Frontal cortex (tissue), 4 donors: ENCODE measurements at places on chromosomes 11 and 22.
A peak's percentile ranks its signal among the peaks of the same experiment; 100 is the strongest.

DNA sequence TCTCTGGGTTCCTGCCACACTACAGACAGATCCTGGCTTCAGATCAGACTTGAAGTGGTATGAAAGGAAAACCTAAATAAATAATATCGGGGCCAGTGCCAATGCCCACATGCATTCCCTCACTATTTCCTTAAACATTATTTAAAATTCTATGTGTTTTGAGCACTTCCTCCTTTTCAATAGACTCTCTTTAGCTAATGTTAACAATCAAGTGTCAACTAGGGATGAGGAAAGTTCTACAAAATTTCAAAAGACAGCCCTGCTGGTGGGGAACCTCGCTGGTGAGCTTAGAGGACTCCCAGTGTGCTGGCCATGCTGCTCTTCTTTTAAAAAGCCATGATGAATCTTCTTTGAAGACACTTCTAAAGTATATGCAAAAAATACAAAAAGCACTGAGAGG is 87.5 kb downstream of the ENTHD1 start:
- DNase-seq = no peak

DNA sequence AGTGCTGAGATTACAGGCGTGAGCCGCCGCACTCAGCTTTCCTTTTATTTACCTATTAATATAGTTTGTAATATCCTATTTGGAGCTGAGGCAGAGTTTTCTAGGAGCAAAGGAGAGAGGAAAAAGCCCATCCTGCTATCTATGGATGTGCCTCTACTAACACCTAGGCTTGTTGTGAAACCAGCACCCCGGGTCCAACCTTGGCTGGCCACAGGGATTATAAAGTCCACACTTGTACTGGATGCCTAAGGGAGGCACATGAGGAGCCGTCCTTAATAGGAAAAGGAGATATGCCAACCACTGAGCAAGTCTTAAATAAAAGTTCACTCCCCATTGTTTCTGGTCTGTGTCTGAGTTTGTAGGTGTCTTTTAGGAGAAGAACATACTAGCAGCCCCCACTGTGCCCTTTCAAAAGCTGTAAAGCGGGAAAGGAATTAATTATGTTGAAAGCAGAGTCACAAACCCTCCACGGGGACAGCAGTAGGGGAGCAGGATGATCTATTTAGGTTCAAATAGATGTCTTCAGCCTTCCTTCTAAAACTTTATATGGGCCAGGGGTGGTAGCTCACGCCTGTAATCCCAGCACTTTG is 29.3 kb downstream of the RRP7A start:
- no peak for DNase-seq

GRCh38 chr22:20807315-20807752 is 33.4 kb downstream of the SERPIND1 start:
- no peak for DNase-seq

DNA sequence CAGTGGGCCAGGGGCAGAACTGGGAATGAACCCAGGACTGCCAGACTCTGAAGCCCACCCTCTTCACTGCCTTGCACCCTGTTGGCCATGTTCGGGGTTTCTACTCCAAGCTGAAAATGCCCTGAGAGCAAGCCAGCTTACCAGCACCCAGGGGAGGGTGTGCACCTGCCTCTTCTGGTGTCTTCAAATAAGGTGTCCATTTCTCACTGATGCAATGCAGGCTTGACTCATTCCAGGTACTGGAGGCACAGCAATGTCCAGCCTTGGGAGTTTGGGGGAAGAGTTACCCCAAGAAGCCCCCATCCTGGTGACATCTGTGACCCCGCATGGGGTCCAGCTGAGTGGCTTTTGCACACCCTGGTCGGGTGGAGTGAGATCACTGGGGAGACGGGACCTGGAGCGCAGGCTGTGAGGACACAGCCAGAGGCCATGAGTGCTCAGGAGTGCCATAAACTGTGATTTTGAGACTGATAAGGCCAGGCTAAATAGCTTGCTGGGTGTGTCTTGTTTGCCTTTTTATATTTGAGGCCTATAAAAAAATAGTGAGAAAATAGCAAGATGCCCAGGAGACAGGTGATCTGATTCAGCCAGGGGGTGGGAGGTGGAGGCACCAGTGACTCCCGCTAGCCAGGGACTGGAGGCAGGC is 4.6 kb upstream of the CERK start:
- DNase-seq = no peak

- DNase-seq = no peak
Observed at GRCh38 chr22:41030891-41031290, 61.5 kb upstream of the EP300 start.

DNA sequence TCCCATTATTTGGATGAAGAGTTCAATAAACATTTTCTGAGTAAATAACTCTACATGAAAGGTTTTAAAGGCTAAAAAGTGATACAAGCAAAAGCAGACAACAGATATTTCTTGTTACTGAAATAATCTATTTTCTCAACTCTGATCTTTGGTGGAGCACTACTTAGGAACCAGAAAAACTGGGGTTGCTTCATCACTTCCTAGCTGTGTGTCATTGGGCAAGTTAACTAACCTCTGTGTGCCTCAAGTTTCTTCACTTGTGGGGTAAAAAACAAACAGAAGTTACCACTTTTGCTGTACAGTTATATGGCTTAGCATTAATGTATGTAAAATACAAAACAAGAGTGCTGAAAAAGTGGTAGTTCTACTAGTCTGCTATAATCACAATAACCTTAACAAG is 5.6 kb downstream of the MAPK1 start:
- DNase-seq = no peak

- no peak for DNase-seq
Observed at GRCh38 chr11:12854829-12855228, 154.3 kb upstream of the RASSF10 start.

GRCh38 chr11:69377029-69377952 is 83.3 kb downstream of the MYEOV start:
- DNase-seq = no peak

- peak; percentile 64 for DNase-seq
Observed at GRCh38 chr22:30649430-30650007, 13.9 kb downstream of the SLC35E4 start.

GRCh38 chr11:117720061-117720511 is 76.9 kb downstream of the DSCAML1 start:
- DNase-seq = no peak

DNA sequence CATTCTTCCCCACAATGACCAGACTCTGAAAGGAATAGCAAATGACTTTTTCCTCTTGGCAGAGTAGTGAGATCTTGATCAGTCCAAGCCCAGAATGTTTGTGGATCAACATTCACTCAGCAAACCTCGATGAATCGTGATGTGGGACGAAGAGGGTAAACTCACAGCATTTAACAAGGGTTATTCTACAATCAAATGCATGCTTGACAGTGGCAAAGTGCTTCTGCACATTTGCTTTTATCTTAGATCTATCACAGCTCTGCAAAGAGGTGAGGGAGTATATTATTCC is 31.8 kb downstream of the TMPRSS5 start:
- no peak for DNase-seq

DNA sequence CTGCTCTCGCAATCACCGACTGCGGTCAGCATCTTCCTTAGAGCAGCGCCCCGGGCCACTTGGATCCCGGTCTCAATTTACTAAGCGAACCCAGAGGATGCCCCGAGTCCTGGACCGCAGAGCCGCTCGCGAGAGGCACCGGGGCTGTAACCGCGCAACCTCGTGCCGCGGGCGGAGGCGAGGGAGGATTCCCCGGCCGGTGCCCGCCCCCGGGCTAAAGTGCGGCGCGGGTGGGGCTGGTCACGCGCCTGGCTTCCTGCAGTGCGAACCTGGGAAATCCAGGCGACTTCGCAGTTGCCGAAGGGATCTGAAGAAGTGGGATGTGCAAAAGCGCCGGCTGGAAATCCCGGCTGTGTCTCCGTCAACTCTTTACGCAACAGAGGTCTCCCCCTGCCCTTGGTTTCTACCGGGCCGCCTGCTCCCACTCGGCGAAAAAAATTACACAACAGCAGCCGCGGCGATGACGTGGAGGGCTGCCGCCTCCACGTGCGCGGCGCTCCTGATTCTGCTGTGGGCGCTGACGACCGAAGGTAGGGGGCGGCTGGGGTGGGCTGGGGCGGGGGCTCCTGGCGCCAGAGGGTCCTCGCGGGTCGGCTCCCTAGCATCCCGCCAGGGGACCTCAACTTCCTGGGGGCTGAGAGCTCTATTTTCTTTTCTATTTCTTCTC is at the start of gene NCR3LG1:
NCR3LG1 (plus strand) TSS at position 291 of the 667 bp plus-strand sequence; CDS start at position 461, 170 bp downstream.
- DNase-seq = peak; percentile 44

DNA sequence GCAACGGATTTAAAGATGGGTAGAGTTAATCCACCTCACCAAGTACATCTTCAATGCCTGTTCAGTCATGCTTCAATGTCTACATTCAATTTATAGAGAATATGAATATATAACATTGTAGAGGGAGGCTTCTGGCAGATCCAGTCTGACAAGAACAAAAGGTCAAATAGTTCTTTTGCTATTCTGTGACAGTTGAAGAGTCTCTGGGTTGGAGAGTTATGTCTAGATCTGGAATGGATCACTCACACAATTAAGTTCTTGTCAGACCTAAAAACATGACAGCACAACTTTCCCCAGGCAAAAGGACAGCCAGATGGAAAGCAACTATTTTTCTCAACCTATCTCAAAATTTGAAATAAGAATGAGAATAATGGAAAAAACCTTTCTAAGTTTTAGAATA is 15.3 kb upstream of the GAB2 start:
- DNase-seq = no peak

DNA sequence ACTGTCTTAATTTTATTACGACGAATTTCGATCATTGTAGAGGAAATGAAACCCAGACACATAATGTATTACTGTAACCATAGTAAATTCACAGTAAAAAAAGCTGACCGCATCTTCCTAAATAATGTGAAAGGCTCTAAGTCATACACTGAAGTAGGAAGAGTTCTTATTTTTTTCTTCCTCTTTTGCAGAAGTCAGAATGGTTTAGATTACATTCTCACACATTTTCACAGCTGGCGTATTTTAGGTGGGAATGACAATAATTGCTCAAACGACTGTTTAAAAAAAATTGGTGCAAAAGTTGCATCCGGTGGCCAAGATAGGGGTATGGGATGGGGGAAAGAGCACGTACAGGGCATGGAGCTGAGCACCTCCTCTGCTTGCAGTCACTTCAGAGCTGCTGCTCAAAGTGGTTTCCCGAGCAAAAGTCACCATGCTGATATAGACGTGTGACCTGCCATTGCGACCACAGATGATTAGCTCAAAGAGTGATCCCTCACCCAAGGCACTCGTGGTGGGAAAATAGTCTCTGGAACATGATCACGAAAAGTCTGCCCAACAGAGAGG is 35.3 kb downstream of the MMP13 start:
- DNase-seq = no peak

GRCh38 chr22:29663180-29663821 is 56.5 kb upstream of the CABP7 start:
- DNase-seq = no peak

DNA sequence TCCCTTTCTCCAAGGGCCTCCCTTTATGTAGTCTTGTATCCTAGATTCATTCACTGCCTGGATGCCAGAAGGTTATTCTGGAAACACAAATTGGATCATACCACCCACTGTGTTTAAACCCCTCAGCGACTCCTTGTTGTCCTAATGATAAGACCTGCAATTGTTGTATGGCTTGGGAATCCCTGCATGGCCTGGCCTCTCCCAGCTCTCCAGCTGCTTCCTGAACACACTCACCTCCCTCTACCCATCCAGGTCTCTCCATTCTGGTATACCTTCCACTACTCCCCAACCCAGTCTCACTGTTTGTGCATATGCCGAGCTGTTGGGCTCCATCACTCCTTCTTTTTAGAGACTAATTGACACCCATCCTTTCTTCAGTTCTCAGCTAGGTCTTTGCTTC is 124.3 kb upstream of the ALX4 start:
- no peak for DNase-seq

DNA sequence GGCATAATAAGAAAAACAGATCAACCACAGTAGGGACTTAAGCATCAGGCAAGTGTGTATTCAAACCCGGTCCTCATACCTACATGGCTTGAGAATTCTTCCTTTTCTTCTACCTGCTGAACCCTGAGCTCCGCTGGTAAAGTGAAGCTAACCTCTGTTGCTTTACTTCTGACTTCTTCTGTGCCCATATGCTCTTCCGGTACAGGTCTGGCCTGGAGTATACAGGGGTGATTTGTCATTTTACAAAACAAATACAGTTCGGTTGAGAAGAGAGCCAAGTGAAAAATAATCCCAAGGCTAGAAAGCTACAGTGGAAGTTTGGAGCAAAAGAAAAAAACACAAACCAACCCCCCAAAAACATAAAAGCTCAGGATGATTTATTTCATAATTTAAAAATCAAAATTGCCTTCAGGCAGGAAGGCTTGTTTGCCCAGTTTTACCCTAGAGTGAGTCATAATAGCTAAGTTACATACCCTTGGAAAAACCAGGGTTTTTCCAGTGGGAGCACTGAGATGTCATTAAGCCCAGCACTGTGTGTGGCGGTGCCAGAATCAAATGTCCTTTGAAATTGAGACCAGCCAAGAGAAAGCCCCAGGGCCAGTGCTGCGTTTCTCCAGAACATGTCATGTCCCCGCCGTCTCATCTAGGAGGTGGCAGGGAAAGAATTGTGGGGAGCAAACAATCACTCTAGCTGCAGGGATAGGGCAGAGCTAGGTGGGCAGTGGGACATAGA is 305.5 kb upstream of the ISX start:
- DNase-seq = no peak

DNA sequence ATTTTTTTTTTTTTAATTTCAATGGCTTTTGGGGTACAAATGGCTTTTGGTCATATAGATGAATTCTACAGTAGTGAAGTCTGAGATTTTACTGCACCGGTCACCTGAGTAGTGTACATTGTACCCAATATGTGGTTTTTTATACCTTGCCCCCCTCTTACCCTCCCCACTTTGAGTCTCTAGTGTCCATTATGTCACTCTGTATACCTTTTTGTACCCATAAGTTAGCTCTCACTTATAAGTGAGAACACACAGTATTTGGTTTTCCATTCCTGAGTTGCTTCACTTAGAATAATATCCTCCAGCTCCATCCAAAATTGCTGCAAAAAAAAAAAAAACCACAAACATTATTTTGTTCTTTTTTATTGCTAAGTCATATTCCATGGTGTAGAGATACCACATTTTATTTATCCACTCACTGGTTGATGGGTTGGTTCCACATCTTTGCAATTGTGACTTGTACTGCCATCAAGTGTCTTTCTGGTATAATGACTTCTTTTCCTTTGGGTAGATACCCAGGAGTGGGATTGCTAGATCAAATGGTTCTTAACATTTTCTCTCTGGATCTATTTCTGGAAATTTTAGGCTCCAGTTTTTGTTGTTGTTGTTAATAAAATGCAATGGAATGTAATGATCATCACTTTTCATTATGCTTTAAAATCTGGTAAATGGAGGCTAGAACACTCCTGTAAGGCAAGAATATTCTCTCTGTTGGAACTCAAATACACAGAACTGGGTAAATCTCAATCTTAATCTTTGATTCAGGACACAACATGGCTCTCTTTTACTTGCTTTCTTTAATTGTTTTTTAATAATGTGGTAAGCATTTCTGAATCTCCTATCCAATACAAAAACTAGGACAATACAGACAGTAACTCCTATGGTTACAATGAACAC is 10.3 kb downstream of the NEAT1 start:
- DNase-seq = no peak

- no peak for DNase-seq
Observed at GRCh38 chr11:114244726-114245394, 51.3 kb upstream of the NNMT start.

GRCh38 chr22:35592418-35592967 is 24.6 kb downstream of the MB start:
- no peak for DNase-seq

- no peak for DNase-seq
Observed at GRCh38 chr11:110587972-110588371, 124.3 kb downstream of the ARHGAP20 start.

- DNase-seq = no peak
Observed at GRCh38 chr22:40844951-40845350, 11.5 kb downstream of the ST13 start.
